Activated T-cell treated with anti-CD3 and anti-CD28 coated beads, Interleukin-2, amount 50 U/mL, for 72 hours (primary cell): ENCODE measurements at places on chromosomes 6 and 20. TPM values are rescaled to one million over a fixed set of nuclear protein-coding genes. Genes with fewer than 3 reads are reported as not detected.
A peak's percentile ranks its signal among the peaks of the same experiment; 100 is the strongest.

Gene CRISP1
- not detected for total RNA-seq

- H3K27ac ChIP-seq = no peak overlapping the region
- H3K27me3 ChIP-seq = peaks cover 52% of the 10 kb centered on the region
- H3K4me1 ChIP-seq = no peaks in the 10 kb centered on the region
- no peak overlapping the region for H3K4me3 ChIP-seq
- peaks cover 1% of the 10 kb centered on the region for H3K36me3 ChIP-seq
Measured at GRCh38 chr6:21429291-21429690, 164.3 kb upstream of the SOX4 start.

Gene LY6G6F
- not detected for total RNA-seq

DNA sequence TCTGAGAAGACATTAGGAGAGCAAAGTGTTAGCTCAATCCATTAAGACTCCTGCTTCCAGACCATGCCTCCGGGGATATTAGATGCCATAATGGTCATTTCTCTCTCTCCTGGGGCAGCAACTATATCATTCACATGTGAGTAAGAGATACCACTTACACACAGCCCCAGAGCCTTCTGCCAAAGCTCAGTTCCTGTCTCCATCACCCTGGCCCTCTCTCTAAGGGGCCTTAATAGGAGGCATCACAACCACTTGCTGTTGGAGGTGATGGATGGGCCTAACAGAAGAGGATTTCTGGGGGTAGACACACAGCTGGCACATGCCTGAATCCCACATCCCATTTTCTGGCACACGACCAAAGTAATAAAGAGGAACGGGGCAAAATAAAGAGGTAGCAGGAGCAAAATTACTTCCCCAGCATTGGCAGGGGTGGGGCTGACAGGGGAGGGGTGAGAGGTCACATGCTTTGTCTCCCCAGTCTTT lies 34.0 kb upstream of the VSTM2L start:
- H3K27ac ChIP-seq = peak overlapping the region; percentile 39
- H3K4me1 ChIP-seq = no peaks in the 10 kb centered on the region
- no peak for DNase-seq
- no peaks in the 10 kb centered on the region for H3K27me3 ChIP-seq
- H3K36me3 ChIP-seq = peaks cover 2% of the 10 kb centered on the region
- no peak overlapping the region for H3K4me3 ChIP-seq
